Activated effector memory CD4-positive, alpha-beta T cell treated with Interleukin-2 at 50 U/mL for 16 hours (primary cell): ENCODE measurements at places on chromosomes 7 and 10.

- DNase-seq = no peak
Observed at GRCh38 chr7:80722616-80723195, 84.3 kb downstream of the CD36 start.

GRCh38 chr7:29239638-29240037, 45.1 kb downstream of the CHN2 start:
- DNase-seq = no peak

- no peak for DNase-seq
Observed at GRCh38 chr10:49666054-49666615, 13.3 kb upstream of the C10orf53 start.

GRCh38 chr10:27382176-27382575, 121.9 kb upstream of the RAB18 start:
- no peak for DNase-seq

DNA sequence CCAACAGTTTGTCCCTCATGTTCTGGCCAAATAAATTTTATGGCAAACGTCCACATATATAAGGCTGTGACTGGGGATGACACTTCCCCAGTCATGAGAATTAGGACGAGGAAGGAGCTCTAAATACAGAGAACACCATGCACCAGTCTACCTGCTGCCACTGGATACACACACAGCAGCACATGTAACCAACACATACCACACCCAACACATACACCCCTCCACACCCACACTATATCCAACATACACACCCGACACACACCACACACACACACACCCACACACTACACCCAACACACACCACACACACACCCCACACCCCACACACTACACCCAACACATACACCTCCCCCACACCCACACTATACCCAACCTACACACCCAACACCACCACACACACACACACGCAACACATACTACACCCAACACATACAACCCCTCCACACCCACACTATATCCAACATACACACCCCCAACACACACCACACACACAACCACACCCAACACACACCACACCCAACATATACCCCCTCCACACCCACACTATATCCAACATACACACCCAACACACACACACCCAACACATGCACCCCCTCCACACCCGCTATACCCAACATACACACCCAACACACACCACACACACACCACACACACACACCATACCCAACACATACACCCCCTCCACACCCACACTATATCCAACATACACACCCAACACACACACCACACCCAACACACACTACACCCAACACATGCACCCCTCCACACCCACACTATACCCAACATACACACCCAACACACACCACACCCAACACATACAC, 74.1 kb downstream of the HIPK2 start:
- DNase-seq = no peak

DNA sequence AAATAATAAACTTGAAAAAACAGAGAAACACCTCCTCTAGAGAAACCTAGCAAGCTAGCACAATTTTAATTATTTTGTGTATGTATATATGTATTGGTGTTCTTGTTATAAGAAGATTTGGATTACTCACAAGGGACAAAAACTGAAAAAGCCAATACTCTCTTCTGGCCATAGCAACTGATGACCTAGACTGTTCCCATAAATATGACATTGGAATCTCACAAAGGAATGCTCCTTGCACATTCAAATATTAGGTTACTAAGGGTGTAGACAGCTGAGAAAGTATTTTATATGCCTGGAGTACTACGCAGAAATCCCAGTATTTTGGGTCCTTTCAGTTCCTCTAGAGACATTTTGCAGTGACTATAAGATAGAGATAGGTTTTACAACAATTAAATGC, 279.4 kb downstream of the FZD1 start:
- no peak for DNase-seq

GRCh38 chr10:98349508-98349922, 65.5 kb downstream of the PYROXD2 start:
- no peak for DNase-seq

GRCh38 chr7:39838326-39838725, 111.7 kb upstream of the CDK13 start:
- no peak for DNase-seq

DNA sequence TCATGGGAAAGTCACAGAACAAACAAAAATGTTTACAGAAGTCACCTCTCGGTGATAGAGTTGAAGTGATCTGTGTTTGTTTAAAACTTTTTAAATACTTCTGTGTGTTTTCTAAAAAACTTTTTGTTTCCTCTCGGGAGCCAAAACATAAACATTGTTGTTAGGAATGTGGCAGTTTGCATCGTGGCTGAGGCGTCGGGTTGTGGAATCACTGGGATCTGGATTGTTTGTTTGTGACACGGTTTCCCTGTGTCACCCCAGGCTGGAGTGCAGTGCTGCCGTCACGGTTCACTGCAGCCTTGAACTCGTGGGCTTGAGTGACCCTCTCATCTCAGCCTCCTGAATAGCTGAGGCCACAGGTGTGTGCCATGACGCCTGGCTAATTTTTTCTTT, 29.0 kb upstream of the SUN1 start:
- no peak for DNase-seq

GRCh38 chr7:30678805-30679204, 3.5 kb downstream of the CRHR2 start:
- DNase-seq = no peak

GRCh38 chr10:22644222-22644621, 70.2 kb downstream of the PIP4K2A start:
- no peak for DNase-seq

GRCh38 chr10:1169186-1169885, 113.2 kb downstream of the WDR37 start:
- no peak for DNase-seq

DNA sequence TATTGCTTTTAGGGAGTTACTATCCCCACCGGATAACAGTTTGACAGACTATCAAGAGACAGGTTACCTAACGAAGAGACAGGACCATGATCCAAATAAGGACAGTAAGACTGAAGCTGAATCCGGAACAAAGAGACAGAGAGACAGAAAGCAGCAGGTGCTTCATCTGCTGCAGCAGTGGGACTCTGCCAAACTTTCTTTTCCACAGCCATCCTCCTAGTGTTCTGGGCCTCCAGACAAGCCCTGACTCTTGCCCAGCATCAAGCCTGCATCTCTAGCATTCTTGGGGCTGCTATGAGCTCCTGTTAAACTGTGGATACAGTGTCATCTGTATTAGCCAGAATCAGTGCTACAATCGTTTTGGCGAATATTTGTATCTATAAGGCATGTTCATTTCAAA, 761.7 kb downstream of the GRID1 start:
- DNase-seq = no peak

GRCh38 chr7:33050535-33051318, 11.8 kb downstream of the NT5C3A start:
- no peak for DNase-seq

- DNase-seq = no peak
Observed at GRCh38 chr10:61063034-61063433, 119.0 kb upstream of the RHOBTB1 start.

DNA sequence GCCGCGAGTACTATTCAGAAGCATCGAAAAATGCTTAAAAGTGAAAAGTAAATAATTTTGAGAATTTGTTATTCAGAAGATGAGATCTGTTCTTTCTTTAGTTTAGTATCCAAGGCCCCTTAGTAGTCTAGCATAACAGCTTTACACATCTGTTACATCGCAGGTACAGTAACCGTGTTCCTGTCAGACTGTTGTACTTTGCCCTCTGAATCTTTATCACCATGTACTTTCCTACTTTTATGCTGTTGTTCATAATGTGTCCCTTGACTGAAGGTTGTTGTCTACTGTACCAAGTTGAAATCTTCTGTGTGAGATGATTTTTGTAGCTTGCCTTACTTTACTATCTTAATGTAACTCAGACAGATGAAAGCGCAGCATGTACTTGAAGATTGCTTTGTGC, 38.3 kb downstream of the WAC start:
- no peak for DNase-seq
